ENCODE measurements at places on chromosomes 2 and 18.
A peak's percentile ranks its signal among the peaks of the same experiment; 100 is the strongest.

GRCh38 chr2:20592106-20593071 is 58.5 kb downstream of the HS1BP3 start:
- no peak for DNase-seq

DNA sequence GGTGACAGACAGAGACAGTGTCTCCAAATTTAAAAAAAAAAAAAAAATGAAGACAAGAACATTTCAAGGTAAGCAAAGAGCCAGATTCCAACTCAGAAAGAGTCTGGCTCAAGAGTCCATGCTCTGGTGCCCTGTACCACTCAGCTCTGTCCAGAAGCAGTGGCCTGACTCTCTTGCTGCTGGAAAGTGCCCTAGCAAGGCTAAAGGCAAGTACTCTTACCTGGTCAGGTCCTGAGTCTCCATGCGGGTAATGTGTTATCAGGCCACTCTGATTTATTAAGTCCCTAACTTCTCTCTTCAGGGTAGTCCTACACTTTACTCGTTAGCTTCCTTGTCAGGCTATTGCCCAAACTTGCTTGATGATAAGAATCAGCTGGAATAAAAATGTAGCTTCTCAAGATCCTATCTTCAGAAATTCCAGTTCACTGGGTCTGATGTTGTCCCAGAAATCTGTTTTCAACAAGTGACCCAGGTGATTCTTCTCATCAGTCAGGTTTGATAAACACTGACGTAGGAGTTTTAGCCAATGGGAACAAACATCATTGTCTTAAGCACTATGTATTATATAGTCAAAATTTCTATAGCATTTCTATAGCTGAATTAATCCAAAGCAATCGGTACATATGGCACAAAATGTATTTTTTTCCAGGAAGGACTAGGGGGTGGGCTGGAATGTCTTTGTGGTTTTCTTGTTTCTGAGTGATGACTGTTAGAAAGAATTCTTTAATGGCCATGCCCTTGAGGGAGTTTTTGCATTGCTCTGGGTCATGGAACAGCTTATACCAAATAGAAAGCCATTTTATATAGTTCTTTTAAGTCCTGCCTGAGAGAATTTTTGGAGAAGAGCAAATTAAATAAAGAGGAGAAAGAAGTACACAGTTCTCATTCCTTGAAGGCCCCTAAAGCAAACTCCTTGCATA is 139.9 kb upstream of the DNMT3A start:
- no peak for DNase-seq

- no peak for DNase-seq
Measured at GRCh38 chr2:120192280-120192679, 30.9 kb downstream of the TMEM185B start.

GRCh38 chr2:148561389-148561788 is 83.2 kb upstream of the EPC2 start:
- no peak for DNase-seq

GRCh38 chr2:193966590-193966989 is 1690.4 kb upstream of the SLC39A10 start:
- no peak for DNase-seq

DNA sequence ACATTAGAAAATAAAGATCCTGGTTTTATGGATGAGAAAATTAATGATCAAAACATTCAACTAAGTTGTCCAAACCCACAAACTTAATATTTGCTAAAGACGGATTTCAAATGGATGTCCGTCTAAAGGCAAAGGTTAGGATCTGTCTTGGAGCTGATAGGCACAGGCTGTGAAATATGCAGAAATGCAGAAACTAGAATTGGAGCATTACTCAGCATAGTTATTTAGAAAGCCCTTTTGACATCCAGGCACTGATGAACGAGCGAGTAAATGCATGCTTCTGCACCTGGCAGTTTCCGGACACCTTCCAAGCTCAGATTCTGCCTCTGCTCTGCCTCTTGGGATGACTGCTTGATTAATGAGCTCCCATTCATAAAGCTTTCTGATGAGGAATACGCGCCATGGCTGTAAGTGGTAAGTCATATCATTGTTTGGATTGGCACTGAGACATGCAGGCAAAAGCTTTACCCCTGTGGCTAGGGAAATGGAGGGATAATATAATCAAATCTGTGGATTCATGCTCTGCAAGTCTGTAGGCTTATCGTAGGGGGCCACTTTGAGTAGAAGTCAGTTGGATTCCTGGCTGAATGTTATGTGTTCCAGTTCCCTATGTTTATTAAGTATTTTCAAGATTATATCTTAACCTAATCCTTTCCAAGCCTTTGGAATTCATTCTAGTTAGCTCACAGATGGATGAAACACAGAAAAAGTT is 2176.3 kb upstream of the CELF4 start:
- no peak for DNase-seq

GRCh38 chr2:51613-52012 is 5.3 kb upstream of the FAM110C start:
- DNase-seq, result no peak

- DNase-seq, result no peak
Measured at GRCh38 chr2:96354492-96354891, 18.9 kb downstream of the NCAPH start.

GRCh38 chr2:133766164-133766832 is 198.0 kb upstream of the NCKAP5 start:
- no peak for DNase-seq

DNA sequence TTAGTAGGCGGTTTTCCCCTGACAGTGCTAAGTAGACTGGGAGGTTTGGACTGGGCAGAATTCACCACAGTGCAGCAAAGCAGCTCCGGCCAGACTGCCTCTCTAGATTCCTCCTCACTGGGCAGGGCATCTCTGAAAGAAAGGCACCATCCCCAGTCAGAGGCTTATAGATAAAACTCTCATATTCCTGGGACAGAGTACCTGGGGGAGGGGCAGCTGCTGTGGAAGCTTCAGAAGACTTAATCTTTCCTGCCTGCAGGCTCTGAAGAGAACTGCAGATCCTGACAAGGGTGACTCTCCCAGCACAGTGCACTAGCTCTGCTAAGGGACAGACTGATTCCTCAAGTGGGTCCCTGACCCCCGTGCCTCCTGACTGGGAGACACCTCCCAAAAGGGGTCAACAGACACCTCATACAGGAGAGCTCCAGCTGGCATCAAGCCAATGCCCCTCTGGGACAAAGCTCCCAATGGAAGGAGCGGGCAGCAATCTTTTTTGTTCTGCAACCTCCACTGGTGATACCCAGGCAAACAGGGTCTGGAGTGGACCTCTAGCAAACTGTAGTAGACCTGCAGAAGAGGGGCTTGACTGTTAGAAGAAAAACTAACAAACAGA is 266.8 kb upstream of the CRIM1 start:
- DNase-seq, result no peak

DNA sequence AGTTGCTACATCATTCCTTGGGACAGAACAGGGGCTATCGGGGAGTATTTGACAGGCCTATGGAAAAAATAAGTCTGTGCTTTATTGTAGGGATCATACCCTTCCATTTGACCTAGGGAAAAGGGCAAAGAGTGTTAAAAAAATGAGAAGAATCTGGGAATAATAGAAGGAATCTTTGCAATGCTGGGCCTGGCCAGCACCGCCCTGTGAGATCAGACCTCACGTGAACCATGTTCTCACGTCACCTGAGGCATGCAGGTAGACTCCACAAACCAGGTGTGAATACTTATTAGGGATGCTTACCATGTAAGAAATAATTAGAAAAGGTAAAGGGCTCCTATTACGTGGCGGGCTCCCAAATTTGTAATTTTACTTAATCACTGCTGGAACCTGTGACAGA is 177.5 kb upstream of the GATA6 start:
- DNase-seq, result no peak

DNA sequence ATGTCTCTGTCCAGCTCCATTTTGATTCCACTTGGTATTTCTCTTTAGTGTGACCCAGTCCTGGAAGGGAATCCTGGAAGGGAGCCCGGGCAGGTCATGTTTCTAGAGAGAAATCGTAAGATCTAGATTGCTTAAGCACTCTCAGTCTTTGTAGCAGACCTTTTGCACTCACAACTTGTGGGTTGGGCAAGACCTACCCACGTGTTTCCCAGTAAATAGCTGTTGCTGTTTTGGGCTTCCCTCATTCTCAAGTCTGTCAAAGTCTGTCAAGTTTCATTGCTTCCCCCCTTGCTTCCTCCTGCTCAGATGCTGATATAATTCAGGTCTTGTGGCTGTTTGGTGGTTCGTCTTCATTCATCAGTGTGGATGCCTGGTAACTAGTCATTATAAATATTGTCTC is 17.4 kb upstream of the NEMP2 start:
- DNase-seq, result peak; percentile 43

- no peak for DNase-seq
Measured at GRCh38 chr2:84288293-84288692, 170.8 kb downstream of the SUCLG1 start.

DNA sequence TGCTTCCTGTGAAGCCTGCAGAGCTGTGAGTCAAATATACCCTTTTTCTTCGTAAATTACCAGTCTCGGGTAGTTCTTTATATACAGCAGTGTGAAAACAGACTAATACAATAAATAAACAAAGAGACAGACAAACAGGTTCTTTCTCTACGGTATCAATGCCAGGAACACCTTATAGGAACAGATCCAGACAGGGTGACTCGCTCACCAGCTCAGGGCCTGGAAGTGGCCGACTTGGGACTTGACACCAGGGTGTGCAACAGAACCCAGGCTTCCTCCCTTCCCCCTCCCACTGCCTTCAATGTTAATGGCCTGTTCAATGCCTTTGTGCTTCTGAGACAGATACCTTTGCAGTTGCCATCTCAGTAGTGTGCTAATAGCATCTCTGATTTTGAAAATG is 309.5 kb downstream of the ALK start:
- no peak for DNase-seq

DNA sequence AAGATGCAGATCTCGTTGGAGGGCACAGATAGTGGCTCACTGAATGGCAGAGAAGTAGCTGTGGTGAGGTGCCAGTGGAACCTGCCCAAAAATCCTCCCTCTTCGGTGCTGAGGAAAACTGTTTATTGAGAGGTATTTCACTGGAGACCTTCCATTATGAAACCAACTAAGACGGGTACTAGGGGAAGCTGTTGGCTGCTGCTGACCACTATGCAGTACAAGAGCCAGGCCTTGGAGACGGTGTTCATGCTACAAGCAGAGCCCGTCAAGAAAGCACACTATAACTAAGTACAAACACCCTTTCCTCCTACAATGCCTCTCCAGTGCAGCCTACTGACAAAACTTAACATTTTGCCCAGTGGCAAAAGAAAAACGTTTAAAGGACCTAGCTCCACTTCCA is 4.6 kb downstream of the ARL5A start:
- DNase-seq, result no peak

GRCh38 chr18:45666520-45666919 is 51.2 kb downstream of the SLC14A2 start:
- no peak for DNase-seq

DNA sequence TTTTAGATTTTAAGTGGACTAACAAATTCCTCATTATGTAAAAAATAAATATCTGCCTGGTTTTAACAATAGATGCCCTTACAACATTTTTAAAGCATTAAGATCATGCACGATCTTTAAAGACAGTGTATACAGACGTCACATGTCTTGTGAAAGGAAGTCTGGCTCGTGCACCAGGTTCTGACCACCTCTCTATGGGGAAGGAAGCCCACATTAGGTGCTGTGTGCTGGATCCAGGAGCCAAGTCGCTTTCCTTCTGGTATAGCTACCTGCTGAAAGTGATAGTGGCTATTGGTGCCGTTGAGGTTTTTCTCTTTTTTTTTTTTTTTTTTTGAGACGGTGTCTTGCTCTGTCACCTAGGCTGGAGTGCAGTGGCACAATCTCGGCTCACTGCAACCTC is 116.5 kb downstream of the NCK2 start:
- no peak for DNase-seq

DNA sequence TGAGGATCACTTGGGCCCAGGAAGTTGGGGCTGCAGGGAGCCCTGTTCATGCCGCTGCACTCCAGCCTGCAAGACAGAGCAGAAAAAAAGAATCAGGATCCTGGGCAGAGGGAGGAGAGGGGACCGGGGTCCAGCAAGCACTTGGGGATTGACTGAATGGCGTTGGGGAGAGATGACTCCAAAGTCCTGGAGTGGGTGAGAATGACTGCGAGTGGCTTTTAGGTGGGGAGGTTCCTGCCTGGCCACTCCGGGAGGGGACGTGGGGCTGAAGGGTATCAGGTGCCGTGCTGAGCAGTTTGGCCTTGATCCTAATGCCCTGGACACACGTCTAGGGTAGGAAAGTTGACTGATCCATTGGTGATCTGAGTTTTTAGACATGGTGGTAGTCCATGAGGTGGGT is 3.5 kb upstream of the NFATC1 start:
- DNase-seq, result no peak

DNA sequence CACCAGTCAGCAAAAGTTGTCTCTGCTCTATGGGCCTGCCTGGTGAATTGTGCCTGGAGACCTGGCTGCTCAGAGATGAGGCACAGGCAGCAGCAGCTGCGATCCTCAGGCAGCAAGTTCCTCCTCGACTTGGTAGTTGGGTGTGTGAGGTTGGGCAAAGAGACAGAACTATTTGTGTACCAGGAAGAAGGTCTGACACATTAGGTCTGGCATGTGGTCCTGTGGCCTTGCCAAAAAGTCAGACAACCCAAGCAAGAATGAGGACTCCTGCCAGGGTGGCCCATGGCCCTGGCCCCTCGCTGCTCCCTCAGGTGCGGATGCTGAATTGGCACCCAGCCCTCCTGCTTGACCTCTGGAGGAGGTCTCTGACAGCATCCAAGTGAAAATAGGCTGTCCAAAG is 192.7 kb downstream of the DYSF start:
- no peak for DNase-seq

DNA sequence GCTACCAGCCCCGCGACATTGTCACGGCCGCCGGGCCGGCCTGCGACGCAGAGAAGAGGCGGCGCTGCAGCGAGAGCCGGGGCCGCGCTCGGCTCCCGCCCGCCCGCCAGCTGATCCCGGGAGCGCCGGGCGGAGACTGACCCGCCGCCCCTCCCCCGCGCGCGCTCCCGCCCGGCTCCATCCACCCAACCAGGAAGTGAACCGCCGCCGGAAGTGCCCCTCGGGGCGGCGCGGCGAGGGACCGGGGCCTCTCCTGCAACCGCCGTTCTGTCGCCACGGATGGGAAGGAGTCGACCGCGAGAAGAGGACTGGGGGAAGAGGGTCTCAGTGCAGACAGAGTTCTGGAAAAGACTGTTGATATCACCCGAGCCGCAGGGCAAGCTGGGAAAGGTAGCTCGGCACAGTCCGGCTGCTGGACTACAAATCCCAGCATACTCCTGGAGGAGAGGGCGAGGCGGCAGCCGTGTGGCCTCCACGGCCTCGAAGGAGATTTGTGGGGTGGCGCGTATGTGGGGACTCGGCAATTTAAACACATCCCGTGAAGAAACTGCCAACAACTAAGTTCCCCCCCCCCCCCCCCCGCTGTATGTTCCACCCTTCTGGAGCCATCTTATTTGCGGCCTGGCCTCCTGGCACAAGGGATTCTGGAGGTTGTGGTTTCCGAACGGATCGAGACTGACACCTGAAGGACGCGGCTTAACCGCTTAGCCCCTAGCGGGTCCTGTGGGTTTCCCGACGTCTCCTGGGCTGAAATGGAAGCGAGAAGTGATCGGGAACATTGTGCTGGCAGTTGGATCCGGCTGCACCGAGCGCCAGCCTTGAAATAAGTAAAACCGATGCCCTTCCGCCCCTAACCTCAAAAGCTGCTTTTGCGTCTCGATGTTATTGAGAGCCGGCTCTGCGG is at the start of gene AAK1:
Gene AAK1 (minus strand): TSS at position 138 of the 904 bp plus-strand sequence. CDS start 699 bp downstream, outside the sequence.
- DNase-seq, result peak; percentile 87

- no peak for DNase-seq
Measured at GRCh38 chr2:43333101-43333655, 106.8 kb upstream of the ZFP36L2 start.

- DNase-seq, result no peak
Measured at GRCh38 chr2:128779301-128780095, 460.8 kb upstream of the HS6ST1 start.

All from NK-92 treated with Interleukin-12 subunit alpha and Interleukin-12 subunit beta, amount 100 ng/mL, for 24 hours (cell line).